NCI-H1105 (cell line): ENCODE measurements at places on chromosomes 1 and 21.

- no peak for DNase-seq
These were observed 4.0 kb downstream of the KLHDC7A start for GRCh38 chr1:18484721-18485120.

- no peak for DNase-seq
These were observed 28.9 kb downstream of the TSNAX start for GRCh38 chr1:231557411-231557810.

- DNase-seq: no peak
These were observed 39.5 kb downstream of the XCL2 start for GRCh38 chr1:168504064-168504837.

DNA sequence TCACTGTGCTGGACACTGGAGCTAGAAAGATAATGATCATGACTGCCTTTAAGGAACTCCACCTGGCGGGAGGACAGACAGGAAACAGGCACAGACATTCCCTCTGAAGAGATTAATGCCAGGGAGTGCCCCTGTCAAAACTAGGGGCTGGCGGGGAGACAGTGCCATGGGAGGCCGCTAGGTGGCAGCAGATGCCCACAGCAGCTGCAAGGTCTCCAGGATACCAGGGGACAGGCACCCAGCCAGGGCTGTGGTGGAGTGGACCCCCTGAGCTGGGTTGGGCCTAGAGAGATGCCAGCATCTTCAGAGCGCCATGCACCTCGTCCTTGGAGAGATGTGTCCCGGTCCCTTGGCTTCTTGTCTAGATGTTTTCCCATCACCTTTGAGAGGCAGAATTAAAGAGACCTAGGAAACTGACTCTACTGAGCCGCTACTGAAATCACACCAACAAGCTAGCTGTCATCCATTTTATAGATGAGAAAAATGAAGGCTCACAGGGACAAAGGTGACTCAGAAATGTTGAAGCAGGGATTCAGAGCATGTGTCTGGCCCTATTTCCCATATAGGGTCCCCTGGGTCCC, 3.6 kb downstream of the REN start:
- DNase-seq: peak; percentile 72

GRCh38 chr1:118084400-118084799, 100.6 kb downstream of the SPAG17 start:
- no peak for DNase-seq
